Liver (tissue), 10 donors: ENCODE measurements at places on chromosomes 2 and 18.

- no peak for DNase-seq
These were observed 866.1 kb upstream of the ID2 start for GRCh38 chr2:7815726-7816125.

- DNase-seq, result no peak
These were observed at the start of gene FOXI3 for GRCh38 chr2:88452565-88452905. FOXI3 (minus strand) TSS chr2:88452693; CDS start chr2:88452535, 158 bp downstream.

GRCh38 chr2:160494201-160494644, 616 bp upstream of the RBMS1 start:
- DNase-seq, result no peak

GRCh38 chr2:39488450-39488849, 51.4 kb upstream of the MAP4K3 start:
- DNase-seq, result no peak

- DNase-seq, result no peak
These were observed 141.5 kb upstream of the PKDCC start for GRCh38 chr2:41906338-41906725.

- no peak for DNase-seq
These were observed 83.0 kb downstream of the MOGAT1 start for GRCh38 chr2:222754324-222754930.

- DNase-seq, result no peak
These were observed 4.2 kb downstream of the GPBAR1 start for GRCh38 chr2:218264773-218265561.

DNA sequence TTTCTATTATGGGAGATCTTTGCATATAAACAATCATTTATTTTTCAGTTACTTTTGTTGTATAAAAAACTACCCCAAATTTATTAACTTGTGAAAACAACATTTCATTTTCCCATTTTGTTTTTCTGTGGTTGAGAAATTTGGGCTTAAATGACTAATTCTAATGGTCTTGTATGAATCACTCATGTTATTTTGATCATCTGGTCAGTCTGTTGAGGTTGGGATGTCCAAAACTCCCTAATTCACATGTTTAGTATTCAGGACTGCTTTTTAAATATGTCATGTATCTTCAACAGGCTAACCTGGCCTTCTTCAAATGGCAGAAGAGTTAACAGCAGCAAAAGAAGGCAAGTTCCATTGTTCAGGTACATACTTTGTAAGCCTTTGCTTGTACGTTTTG, 788.1 kb downstream of the TRIB2 start:
- DNase-seq, result no peak

DNA sequence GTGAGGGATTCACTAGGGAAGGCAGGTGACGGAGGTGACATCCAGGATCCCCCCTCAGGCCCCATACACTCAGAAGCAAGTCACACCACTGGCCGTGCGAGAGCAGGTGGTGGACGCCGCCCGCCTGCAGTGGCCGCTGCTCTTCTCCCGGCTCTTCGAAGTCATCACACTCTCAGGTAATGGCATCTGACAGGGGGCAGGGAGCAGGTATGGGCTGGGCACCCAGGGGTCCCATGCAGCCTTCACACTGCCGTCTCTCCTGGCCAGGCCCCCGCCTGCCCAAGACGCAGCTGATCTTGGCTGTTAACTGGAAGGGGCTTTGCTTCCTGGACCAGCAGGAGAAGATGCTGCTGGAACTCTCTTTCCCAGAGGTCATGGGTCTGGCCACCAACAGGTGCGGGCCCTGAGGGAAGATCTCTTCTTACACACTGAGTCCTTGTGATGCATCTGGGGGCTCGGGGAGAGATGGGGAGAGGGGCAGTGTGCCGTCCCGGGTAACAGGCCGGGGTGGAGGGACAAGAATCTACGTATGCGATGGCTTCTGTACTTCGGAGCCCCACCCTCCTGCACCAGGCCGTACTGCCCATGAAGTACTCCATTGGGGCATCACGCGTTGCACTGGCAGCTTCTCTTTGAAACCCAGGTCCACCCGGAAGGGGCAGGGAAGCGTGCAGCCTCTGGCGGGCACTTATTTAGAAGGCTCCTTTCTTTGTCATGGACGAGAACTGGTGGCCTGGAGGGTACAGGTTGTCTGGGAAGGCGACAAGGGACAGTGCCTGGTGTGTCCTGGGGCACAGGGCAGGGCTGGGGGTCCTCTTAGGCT, 18.8 kb upstream of the GPR17 start:
- DNase-seq, result no peak

DNA sequence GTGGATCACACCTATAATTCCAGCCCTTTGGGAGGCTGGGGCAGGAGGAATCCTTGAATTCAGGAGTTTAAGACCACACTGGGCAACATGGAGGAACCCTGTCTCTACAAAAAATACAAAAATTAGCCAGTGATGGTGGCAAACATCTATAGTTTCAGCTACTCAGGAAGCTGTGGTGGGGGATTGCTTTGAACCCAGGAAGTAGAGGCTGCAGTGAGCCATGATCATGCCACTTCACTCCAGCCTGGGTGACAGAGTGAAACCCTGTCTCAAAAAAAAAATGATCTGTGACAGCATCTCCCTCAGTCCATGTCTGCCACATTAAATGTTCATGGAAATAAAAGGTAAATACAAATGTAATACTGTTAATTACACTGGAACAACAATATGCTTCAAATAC, 121.4 kb upstream of the COL5A2 start:
- DNase-seq, result no peak

GRCh38 chr2:233287871-233288270, 19.7 kb upstream of the SAG start:
- no peak for DNase-seq

DNA sequence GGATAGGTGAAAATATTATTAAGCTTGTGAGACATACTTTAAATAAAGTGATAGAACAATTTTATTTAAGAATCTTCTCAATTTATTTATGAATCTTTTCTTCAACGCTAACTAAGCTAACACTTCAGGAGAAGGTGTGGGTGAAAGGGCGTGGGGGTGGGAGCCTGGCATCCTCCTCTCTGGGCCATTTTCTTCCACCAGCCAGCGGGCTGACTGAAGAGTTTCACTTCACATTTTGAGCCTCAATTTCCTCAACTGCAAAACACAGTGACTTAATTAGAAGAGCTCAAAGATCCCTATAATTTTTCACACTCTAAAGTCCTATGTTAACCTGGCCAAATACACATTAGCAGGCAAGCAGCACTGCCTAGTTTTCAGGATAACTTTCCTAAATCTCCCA, 94.8 kb downstream of the FTCDNL1 start:
- DNase-seq, result no peak

- no peak for DNase-seq
These were observed 4.3 kb downstream of the EPG5 start for GRCh38 chr18:45962866-45963265.

DNA sequence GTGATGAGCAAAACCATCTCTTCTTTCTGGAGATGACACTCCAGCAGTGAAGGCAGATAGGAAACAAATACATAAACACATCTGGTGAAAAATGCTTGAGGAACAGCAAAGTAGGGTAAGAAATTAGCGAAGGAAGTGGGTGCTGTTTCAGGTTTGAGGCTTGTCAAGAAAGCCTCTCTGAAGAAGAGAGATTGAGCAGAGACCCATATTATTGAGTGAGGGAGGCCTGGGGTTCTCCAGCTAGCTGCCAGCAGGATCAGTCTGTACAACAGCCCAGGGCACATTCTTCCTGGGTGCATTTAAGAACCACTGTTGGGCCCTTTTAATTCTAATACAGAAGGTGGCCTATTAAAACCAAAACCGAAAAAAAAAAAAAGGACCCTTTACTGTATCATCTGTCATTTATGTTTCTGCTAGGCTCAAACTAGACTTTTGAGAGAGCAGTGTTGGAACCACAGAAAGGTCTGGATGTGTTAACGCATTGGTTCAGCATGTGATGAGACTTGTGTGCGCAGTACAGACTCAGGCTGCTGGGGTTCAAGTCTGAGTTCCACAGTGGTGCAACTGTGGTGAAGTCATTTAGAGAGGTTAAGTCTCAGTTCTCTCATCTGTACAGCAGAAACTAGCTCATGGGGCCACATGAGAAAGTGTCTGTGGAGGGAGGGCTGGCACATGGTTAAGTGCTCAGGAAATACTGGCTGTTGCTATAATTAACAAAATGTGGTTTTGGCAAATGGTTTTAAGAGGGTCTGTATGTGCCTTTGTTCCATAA, 28.9 kb downstream of the MGAT5 start:
- DNase-seq, result no peak

DNA sequence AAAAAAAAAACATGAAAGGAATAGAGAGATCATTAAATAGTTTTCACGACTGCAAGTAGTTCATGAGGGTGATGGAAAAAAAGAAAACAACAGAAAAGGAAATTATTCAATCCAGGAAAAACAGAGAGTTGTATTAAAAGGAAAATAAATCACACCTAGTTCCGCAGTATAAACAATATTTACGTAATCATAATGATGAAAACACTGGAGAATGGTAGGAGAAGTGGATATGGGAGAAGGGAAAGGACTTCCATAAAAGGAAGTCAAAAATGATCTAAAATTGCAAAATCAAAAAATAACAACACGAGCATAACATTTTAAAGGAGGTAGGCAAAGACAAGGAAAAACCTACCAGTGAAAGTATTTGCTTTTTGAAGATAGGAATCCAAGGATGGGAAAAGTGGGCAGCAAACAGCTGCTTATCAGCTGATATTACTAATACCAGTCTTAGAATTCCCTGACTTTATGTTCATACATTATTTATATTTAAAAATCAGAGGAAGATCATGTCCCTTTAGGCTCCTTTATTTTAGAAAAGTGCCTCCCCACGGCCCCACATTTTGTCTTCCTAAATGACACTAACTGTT, 160.8 kb downstream of the NBAS start:
- DNase-seq, result no peak

- no peak for DNase-seq
These were observed 8.0 kb downstream of the SIX3 start for GRCh38 chr2:44949329-44950151.

- DNase-seq, result no peak
These were observed 94.3 kb upstream of the TWSG1 start for GRCh38 chr18:9240270-9240669.

- no peak for DNase-seq
These were observed 68.3 kb downstream of the REV1 start for GRCh38 chr2:99421469-99421868.

DNA sequence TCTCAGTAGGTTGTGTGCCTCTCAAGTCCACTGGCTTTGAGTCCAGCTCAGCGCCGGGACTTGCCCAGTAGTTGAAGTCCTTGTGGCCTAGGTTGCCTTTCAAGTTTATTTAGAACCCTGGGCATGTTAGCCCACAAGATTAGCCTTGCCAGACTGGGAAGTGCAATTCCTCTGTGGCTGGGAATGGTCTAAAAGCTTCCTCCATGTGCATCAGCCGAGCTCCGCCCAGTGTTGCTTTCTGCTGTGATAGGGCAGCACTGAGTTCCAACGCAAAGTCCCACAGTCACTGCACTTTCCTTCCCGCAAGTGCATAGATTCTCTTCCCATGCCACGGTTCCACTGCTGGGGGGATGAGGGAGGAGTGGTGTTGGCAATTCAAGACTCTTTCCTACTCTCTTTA, 308.9 kb upstream of the THUMPD2 start:
- DNase-seq, result no peak

- DNase-seq, result no peak
These were observed 1237.8 kb downstream of the SUCLG1 start for GRCh38 chr2:83221258-83221657.

- DNase-seq, result no peak
These were observed 96.7 kb downstream of the EIPR1 start for GRCh38 chr2:3280683-3281520.

DNA sequence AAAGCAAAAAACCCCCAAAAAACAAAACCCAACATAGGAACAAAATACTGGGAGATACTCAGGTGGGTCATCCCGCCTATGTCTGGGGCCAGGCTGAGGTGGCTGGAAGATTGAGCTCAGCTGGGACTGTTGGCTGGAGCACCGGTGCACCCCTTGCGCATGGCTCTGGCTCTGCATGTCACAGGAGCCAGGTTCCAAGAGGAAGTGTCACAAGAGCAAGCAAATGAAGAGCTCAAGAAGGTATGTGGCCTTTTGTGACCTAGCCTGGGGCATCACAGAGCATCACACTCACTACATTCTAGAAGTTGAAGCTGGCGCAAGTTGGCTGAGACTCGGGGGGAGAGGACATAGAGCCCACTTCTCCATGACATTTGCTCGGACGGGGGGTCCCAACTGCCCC, 40.6 kb downstream of the PDCL3 start:
- no peak for DNase-seq

GRCh38 chr2:23486684-23487075, 101.7 kb downstream of the KLHL29 start:
- DNase-seq, result no peak

GRCh38 chr2:178188466-178188865, 5.8 kb upstream of the OSBPL6 start:
- no peak for DNase-seq

DNA sequence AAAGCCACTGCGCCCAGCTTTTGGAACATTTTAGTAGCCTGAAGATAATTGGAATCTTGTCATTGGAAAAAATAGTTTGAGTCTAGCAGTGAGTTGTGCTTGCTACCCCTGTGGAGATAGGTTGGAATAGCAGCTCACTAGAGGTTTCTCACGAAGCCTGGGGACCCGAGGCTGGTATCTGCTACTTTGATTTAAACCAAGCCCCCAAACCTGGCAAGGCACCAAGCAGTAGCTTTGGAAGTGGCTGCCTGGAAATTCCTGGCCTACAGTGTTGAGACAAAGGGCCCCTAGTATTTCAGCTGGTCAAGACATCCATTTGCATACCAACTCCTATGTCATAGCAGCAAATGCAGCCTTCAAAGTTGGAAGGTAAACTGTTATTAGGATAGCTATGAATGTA, 42.1 kb downstream of the NOP58 start:
- no peak for DNase-seq

DNA sequence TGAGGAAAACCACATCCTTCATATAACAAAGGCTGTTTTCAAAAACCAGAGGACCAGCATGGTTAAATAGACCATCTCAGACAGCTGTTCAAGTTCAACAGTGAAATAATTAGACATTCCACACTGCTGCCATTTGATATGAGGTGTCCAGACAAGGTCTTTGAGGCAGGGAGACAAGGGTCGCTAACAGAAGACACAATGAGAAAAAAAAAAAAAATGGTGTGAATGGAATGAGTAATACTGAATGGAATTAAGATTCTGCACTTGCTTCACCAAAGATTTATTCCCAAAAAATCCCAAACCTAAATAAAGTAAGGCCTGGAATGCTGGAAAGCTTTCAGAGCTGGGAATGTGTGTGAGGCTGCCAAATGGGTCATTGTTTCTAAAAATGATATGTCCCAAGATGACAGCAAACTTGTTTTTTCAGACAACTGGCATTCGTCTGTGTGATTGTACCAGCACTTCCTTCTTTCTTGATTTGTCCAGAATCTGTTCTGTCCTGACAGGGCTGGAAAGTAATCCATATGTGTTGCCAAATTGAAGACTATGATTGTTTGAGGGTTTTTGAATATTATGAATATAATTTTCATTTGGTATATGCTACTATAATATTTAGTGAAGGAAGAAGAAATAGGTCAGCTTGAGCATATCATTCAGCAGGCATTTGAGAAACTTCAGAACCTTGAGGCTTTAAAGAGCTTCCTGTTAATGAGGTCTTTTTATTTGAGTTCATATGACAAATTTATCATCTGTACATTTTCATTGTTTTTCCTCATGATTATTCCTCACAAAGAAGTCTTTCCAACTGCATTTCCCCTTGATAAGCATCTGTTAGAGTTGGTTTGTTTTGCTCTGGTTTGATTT, 85.2 kb upstream of the ITGA4 start:
- DNase-seq, result no peak
